ENCODE measurements at places on chromosomes 3 and 15.

DNA sequence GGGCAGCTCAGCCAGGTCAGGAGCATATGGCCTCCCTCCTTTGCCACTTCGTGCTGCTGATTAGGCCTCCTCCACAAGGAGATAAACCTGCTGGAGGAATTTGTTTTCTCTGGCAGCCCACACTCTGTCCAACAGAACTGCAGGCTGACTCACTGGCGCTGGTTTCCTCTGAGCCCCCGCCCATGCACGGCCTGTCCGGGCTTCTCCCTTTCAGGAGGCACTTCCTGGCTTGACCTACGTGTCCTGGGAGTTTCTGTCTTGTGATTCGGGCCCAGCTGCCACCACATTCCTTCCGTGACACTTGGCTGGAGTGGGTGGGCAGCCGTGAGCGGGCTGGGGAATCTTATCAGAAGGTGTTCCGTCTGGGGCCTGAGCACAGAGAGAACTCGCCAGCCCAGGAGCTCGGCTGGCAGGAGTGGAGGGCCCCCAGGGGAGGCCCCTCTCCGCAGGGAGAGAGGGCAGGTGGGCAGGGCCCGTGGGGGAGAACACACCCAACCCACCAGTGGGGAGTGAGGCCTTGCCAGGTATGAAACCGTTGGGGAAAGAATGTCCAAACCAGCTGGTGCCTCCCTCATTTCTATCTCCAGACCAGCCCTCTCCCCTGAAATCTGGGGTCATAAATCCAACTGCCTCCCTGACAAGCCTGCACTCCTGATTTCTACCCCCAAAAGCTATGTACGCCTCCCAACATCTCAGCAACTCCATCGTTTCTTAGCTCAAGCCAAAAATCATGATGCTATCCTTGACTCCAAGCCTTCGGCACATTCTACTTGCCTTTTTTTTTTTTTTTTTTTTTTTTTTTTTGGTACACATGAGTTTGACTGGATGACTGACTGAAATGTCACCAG lies 110.6 kb upstream of the MEF2A start:
- DNase-seq, result peak; percentile 97

- no peak for DNase-seq
These were observed 71.6 kb downstream of the CHD2 start for GRCh38 chr15:92971713-92972112.

GRCh38 chr3:189300345-189300744 lies 128.6 kb downstream of the TPRG1 start:
- no peak for DNase-seq

DNA sequence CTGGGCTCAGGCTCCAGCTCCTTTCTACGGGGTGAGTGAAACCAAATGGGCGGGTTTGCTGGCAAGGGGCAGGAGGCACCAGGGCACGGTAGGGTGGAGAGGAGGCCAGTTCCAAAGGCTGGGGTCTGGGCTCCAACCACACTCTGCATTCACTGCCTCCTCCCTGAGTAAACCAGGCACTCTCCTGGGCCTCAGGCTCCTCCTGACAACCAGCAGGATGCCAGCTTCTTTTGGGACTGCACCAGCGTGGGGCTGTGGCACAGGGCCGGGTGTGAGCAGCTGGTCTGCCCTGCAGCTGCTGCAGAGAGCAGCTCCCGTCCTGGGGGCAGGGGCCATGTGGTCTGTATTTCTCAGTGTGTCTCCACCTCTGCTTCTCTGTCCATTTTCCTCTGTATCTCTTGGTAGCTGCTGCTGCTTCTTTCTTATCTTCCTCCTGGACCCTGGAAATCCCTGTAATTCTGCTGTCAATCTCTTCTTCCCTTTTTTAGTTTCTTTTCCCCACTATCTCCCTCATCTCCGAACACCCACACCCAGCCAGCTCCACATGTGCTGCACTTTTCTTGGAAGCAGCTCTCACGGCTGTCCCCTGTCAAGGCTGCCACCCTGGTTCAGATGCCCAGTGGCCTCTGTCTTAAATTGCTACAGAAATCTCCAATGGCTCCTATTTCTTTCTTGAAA lies 54.9 kb upstream of the TBC1D21 start:
- no peak for DNase-seq

GRCh38 chr3:87182023-87182422 lies 45.1 kb upstream of the CHMP2B start:
- no peak for DNase-seq

DNA sequence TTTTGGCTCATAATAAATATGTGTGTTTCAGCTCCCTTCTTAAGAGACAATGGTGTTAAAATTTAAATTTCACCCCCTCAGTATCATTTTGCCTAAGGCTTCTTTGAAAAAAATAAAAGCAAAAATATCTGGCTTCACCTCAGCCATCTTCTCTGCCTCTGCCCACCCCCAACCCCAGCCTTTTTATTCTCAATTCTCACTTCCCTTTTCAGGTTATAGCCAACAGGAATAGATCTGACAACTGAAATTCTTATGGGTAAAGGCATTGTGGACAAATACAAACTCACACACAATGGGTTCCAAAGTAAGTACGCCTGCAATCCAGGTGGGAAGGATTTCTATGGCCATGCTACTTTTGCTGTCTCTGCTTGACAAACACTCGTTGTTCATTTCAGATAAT lies 399.0 kb upstream of the ARRDC4 start:
- DNase-seq, result no peak

GRCh38 chr15:94703596-94703995 lies 472.2 kb downstream of the MCTP2 start:
- peak; percentile 12 for DNase-seq

DNA sequence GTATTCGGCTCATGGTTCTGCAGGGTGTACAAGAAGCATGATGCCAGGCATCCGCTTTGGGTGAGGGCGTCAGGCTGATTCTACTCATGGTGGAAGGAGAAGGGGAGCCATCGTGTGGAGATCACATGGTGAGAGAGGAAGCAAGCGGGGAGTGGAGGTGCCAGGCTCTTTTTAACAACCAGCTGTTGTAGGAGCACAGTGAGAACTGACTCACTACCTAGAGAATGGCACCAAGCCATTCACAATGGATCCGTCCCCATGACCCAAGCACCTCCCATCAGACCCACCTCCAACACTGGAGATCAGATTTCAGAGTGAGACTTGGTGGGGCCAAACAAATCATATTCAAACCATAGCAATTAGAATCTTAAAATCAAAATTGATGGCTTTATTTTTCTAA lies 259.8 kb upstream of the CTDSPL start:
- no peak for DNase-seq

GRCh38 chr15:89494941-89495637 lies 1.3 kb downstream of the RHCG start:
- DNase-seq, result no peak

DNA sequence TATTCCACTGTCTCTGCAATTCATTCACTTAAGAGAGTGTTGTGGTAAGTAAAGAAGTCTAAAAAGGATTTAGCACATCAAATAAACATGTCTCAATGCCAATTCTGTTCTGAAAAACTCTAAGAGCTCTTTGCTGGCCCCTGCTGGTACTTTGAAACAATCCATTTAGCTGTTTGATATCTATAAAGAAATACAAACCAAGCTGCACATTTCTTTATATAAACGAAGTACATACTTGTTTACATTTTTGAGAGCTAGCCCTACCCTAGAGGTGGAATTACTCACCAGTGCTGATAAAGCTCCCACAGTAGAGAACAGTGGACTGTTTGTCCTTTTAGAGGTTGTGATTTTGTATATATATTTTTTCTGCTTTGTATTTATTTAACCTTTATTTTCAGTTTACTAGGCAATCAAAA lies 75.5 kb downstream of the NEDD4 start:
- DNase-seq, result peak; percentile 50

DNA sequence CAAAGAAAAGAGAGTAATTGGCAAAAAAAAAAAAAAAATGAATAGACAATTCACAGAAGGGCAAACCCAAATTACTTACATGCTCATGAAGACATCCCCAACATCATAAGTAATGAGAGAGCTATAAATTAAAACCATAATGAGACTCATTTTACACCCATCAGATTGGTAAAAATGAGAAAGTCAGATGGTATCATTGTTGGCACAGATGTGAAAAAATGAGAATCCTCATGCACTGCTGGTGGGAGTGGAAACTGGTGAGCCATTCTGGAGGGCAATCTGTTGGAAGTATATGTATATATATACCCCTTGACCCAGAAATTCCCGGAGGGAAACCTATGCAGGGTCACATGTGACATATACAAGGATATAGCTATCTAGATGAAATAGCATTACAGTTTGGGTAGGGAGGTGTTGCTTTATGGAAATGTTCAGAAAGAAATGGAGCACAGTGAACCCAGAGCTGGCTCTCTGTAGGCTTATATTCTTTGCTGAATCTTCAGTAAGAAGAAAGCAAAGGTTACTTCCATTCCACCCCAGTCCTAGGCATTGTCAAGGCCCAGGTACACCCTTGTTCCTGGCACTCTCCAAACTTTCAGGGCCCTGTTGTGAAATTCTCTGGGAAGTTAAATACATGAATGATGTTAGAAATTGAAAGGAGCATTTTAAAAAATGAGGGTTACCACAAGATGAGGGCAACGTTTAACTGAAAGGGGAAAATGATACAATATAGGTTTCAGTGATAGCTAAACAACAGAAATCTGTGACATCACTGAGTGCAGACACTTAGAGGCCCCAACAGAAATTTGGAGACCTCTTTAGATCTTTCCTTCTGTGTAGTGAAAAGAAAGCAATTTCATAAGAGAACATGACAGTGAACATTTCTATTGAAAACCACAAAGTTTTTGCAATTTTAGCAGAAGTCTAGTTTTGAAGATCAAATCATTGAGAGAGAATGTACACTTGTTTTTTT lies 132.7 kb upstream of the TPRG1 start:
- DNase-seq, result no peak

- no peak for DNase-seq
These were observed 16.7 kb upstream of the MYH15 start for GRCh38 chr3:108527109-108527508.

DNA sequence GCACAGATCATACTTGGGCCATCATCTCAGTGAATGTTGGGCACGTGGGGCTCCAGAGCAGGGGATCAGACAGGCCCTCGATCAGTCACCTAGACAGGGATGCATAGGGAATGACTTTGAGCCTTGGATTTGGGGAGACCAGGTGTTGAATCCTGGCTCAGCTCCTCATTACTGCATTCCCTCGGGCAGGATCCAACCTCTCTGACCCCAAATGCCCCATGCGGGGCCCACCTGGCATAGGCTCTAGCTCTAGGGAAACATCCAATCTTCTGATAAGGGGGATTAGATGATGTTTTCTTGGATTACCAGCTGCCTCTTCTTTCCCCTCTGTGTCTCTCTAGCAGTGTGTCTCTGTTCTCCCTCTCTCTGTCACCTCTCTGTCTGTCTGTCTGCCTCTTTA lies 22.7 kb downstream of the LOXL1 start:
- no peak for DNase-seq

GRCh38 chr15:23734862-23735261 lies 47.8 kb upstream of the NDN start:
- DNase-seq, result no peak

- DNase-seq, result no peak
These were observed 85.6 kb upstream of the PIAS1 start for GRCh38 chr15:67968564-67968963.

DNA sequence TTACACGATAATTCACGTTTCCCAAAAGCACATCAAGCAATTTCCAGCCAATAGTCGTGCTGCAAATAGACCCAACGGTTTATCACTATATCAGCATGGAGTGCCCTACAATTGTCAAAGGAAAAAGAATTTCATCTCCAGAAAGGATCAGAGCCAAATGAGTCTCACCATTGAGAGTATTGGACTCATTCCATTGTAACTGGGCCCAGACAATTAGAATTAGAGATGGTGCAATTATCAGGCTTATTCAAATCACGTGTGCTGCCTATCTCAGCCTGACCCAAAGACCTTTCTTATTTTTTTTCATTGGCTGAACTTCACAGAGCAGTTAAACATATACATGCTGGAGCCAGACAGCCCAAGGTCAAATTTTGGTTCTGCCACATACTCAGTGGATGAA lies 87.0 kb upstream of the LRTM1 start:
- no peak for DNase-seq

GRCh38 chr15:49471733-49472132 lies 48.7 kb downstream of the FGF7 start:
- DNase-seq, result no peak

- no peak for DNase-seq
These were observed 23.9 kb upstream of the TXNRD3 start for GRCh38 chr3:126678693-126679317.

GRCh38 chr3:46135475-46135874 lies 72.6 kb downstream of the CCR1 start:
- DNase-seq, result no peak

- DNase-seq, result peak; percentile 40
These were observed 51.6 kb upstream of the CMTM7 start for GRCh38 chr3:32340039-32340438.

DNA sequence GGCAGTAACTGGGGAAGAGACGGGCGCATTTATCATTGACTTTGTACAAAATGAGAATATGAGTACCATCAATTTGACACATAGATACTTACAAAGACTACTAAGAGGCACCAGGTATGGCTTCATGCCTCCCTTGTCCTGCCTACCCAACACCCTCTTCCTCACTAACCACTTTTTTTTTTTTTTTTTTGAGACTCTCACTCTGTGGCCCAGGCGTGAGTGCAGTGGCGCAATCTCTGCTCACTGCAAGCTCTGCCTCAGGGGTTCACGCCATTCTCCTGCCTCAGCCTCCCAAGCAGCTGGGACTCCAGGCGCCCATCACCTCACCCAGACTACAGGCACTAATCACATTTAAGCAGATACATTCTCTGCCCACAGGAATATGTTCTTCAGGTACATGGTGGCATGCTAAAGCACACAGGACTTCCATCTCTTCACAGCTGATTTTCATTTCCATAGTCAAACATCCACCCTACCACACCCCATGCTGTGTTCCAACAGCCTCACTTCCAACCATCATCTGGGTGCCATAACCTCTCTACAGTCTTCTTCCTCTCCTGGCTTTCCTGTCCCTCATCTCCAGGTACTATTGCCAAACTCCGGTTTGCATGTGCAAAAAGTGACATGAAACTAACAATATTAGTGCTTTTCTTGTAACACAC lies 41.7 kb downstream of the RAB27A start:
- no peak for DNase-seq

GRCh38 chr15:27050163-27050562 lies 79.2 kb downstream of the GABRG3 start:
- DNase-seq, result no peak

DNA sequence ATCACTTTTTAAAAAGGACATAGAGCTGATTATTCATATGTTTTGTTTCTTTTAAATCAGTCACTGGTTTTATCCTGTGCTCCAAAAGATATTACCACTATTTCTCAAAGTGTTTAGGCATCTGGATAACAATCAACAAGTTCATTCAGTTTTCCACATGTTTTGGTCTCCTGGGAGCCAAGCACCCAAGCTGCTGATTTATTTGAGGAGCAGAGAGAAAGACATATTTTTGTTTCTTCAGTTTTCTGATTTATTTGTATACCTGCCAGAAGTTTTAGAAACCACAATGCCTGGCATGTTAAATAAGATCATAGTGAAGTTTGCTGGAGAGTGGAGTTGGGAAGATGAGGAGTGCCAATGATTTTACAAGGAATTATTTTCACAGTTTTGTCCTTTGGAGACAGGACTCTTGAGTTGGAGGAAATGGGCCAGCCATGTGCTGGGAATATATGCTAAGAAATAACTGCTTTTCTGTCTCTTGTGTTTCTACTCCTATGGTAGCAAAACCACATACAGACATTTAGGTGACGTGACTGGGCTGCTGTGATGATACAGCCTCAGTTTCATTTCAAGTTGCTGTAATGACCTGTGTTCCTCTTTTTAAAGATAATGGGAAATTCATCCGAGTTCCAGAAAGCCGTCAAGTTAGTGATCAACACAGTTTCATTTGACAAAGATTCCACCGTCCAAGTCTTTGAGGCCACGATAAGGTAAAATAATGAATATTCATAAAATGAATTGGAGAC lies 11.7 kb downstream of the EDEM1 start:
- no peak for DNase-seq
